ENCODE measurements at places on chromosomes 3 and 15. TPM values are rescaled to one million over a fixed set of nuclear protein-coding genes. Genes with fewer than 3 reads are reported as not detected.

Gene C3orf22
- total RNA-seq, result not detected

Gene CALML4
- total RNA-seq, result 0.26 TPM

Gene RAB6B
- total RNA-seq, result 1.1 TPM

Gene TMEM266
- total RNA-seq, result not detected

Gene LMOD3
- 71.3 TPM for total RNA-seq
